ENCODE measurements at places on chromosomes 1 and 21.

GRCh38 chr1:13666317-13666716, 33.7 kb upstream of the PRDM2 start:
- no peak for DNase-seq

- peak; percentile 26 for DNase-seq
These were observed 99.3 kb downstream of the FMN2 start for GRCh38 chr1:240190881-240191401.

DNA sequence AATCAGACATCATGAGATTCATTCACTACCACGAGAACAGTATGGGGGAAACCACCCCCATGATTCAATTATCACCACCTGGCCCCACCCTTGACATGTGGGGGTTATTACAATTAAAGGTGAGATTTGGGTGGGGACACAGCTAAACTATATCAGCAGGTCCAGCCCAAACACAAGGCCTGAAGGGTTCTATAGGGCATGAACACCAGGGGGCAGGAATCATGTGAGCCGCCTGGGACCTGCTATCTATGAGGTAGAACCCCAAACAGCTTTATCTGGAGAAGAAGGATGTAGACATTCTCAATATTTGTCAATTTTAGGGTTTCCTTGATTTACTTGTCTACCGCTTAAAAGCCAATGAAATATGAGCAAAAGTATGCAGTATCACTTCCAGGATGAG, 294.9 kb upstream of the DEPDC1 start:
- DNase-seq = no peak

GRCh38 chr1:184035719-184036516, 1.6 kb downstream of the COLGALT2 start:
- peak; percentile 26 for DNase-seq

DNA sequence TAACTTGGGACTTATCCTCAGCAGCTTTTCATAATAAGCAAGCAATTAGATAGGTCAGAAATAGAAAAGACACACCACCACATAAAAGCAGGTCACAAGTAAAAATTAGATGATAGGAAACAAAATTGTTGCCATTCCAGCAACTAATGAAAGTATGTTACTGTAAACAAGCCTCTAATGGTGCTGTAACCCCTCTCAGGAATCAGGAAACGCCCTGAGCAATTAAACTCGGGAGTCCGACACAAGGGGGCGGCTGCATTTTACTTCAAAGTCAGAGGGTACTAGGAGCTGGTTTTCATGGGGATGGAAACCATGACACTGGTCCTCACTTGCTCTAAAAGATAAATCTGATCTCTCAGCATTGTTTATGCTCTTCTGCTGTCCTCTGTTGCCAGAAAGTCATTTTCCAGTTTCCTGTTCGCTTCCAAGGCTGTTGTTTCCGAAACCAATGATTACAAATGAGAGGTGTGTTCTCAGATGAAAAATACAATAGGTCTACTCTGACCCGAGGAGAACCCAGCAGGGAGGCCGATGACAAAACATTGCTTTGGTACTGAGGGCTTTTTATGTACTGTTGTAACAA, 93.4 kb downstream of the TGFBR3 start:
- no peak for DNase-seq

- peak; percentile 54 for DNase-seq
These were observed 22.7 kb upstream of the ARF1 start for GRCh38 chr1:228059634-228060457.

DNA sequence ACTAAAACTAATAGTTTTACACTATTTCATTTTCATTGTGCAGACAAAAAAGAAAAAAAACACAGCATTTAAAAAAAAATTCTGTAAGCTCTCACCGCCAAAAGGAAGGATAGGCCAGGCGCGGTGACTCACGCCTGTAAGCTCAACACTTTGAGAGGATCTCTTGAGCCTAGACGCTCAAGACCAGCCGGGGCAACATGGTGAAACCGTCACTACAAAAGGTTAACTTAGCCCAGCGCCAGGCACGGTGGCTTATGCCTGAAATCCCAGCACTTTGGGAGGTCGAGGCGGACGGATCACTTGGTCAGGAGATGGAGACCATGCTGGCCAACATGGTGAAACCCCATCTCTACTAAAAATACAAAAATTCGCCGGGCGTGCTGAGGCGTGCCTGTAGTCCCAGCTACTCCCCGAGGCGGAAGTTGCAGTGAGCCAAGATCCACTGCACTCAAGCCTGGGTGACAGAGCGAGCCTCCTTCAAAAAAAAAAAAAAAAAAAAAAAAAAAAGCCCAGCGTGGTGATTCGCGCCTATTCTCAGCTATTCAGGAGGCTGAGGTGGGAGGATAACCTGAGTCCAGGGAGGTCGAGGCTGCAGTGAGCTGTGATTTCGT, 14.3 kb upstream of the SPEN start:
- no peak for DNase-seq

DNA sequence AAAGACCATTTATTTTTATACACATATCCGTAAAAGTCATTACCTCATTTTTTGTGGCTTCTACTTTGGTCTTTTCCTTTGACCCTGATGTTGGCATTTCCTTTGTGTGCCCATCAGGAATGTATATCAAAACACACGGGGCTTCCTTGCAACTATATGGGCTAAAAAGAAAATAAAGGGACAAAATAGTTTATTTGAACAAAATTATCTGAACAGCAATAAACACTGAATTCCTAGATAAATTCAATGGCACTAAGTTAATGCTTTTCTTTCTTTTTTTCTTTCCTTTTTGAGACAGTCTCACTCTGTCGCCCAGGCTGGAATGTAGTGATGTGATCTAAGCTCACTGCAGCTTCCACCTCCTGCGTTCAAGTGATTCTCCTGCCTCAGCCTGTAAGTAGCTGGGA, 45.2 kb downstream of the EPRS1 start:
- no peak for DNase-seq

- DNase-seq = no peak
These were observed 910 bp downstream of the RUNX1 start for GRCh38 chr21:35048183-35048601.

DNA sequence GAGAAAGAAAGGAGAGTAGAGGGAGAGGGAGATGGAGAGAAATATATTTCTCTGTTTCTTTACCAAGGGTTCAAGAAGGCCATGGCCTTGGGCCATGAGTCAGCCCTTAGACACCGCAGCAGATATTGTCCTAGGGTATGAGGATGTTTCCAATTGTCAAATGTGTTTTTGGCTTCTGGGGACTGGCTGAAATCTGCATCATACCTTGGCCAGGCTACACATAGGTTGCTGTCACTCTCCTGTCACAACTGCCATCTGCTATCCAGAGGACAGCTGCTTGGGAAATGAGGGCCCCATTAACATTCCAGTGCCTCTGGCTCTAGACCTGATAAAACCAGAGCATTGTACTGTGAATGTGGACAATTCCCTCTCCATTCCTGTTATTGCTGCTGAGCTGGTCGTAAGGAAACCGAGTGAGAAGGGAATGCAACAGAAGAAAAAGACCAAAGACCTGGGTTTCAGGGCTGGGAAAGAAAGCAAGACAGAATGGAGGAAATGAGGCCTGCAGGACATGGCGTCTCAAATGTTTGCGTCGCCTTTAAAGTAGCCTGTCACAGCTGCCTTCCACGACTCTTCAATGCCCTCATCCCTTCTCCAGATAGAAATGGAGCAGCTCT, 8.8 kb upstream of the PIGC start:
- DNase-seq = no peak

GRCh38 chr1:116287341-116288200, 85.5 kb upstream of the ATP1A1 start:
- DNase-seq = no peak

- no peak for DNase-seq
These were observed 291.8 kb downstream of the HHIPL2 start for GRCh38 chr1:222256058-222256457.

DNA sequence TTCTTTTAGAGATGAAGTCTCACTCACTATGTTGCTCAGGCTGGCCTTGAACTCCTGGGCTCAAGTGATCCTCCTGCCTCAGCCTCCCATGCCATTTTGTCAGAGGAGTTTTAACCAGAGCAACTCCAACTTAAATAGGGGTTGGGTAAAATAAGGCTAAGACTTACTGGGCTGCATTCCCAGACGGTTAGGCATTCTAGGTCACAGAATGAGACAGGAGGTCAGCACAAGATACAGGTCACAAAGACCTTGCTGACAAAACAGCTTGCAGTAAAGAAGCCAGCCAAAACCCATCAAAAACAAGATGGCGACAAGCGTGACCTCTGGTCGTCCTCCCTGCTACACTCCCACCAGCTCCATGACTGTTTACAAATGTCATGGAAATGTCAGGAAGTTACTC, 5.7 kb upstream of the DNAH14 start:
- no peak for DNase-seq

DNA sequence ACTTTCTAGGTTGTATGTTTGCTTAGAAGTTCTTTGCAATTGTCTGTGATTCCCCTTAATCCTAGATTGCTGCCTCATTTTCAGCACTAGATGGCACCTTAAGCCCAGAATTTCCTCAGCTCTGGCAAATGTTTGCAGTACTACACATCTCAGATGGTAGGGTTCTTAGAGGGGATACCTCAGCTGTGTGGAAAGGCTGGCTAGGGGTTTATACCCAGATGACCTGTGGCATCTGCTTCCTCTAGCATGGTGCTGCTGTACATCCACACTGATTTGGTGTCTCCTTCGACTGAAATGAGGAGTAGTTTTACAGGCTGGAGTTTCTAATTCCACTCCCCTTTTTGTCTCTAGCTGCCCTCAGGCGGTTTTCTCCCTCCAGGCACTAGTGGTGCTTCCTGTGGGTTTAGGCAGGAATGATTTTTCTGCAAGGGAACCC, 23.5 kb downstream of the ASB17 start:
- DNase-seq = peak; percentile 26

GRCh38 chr1:156616463-156616862, 2.8 kb upstream of the HAPLN2 start:
- peak; percentile 87 for DNase-seq

DNA sequence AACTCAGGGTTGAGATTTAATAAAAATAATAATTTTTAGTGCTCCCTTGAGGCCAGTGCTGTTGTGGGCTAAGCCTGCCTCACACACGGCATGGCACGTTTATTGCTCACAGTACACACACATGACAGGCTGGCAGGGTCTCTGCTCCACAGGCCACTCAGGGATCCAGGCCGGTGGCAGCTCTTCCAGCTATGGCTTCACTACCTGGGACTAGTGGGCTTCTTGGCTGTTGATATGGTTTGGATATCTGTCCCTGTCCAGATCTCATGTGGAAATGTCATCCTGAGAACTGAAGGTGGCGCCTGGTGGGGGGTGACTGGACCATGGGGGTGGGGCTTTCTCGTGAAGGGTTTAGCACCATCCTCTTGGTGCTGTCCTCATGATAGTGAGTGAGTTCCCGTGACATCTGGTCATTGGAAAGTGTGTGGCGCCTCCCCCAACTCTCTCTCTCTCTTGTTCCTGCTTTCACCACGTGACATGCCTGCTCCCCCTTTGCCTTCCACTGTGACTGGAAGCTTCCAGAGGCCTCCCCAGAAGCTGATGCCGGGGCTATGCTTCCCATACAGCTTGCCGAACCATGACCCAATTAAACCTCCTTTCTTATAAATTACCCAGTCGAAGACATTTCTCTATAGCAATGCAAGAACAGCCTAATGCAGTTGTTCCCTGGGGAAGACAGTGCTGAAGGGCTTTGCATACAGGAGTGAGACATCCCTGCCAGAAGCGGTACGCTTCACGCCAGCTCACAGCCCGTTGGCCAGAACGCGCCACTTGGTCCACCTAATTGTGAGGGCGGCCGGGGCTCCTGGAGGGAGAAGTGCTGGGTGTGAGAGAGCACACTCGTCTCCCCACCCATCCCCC, 226.9 kb upstream of the C1orf174 start:
- no peak for DNase-seq

DNA sequence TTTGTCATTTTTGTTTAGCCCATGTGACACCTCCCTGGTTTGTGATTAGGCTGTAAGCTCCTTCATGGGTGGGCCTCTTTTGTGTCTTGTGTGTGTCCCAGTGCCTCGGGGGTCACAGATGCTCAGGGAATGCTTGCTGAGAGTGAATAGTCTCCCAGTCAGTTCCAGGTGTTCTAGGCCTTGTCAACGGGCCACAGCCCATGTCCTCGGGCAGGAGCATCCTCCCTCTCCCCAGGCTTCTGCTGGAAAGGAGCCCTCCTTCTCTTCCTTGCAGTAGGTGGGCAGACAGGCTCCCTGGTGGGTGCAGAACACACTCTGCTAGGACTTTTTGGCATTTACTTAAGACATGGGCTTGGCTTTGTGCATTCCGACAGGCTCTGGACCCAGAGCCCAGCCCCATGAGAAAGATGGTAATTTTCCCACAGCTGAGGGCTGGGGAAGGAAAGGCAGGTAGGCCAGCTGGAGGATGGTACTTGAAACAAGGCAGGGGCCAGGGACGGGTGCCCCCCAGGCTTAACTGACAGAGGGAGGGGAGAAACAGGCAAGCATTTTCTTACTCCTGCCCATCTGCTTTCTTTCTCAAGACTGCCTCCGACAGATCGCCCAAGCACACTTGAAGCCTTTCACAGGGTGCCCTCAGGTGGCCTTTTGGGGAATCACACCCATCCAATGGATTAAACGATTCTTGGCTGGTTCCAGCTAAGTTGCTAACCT, 7.1 kb upstream of the CPLANE2 start:
- DNase-seq = peak; percentile 88

- no peak for DNase-seq
These were observed 48.0 kb downstream of the ABCA4 start for GRCh38 chr1:94072840-94073522.

Data from left kidney (tissue), 8 donors.